K562 (cell line): ENCODE measurements at places on chromosomes 3 and 15.
A peak's percentile ranks its signal among the peaks of the same experiment; 100 is the strongest.

DNA sequence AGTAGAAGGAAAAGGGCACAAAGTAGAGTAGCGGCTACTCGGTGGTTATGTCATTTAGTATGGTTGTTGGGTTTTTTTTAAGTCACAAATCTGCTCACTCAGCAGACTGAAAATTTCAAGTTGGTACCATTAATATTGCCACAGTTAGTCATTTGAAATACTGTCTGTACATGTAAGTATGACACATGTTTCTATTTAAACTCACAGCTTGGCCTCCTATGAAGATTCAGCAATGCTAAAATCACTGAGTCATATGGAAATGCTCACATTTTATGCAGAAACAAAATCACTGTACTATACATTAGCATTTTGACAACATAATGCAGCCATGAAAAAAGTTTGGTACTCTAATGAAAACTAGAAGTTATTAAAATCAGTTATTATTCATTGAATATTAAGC lies 571.9 kb downstream of the TAFA4 start:
- no peak for DNase-seq

- DNase-seq = no peak
These were observed 22.3 kb downstream of the TIMP4 start for GRCh38 chr3:12136371-12136770.

GRCh38 chr15:34014556-34014955 lies 24.4 kb downstream of the AVEN start:
- DNase-seq = no peak

DNA sequence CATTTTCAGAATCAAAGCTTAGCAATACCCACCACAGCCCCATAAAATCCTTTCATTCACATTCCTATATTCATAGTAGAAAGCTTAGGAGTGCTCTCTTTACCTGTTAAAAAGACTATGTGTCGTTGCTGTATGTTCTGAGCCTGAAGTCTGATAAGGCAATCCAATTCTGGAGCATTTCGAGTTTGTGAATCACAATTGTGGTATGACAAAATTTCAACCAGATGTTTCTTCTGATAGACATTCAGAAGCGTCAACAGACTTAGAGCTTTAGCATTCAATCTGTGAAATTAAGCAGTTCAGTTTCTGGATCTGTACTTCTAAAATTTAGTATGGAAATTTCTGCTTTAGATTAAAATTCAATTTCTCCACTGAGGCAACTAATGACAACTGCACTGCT lies 58.3 kb downstream of the TASOR start:
- peak; percentile 13 for DNase-seq

DNA sequence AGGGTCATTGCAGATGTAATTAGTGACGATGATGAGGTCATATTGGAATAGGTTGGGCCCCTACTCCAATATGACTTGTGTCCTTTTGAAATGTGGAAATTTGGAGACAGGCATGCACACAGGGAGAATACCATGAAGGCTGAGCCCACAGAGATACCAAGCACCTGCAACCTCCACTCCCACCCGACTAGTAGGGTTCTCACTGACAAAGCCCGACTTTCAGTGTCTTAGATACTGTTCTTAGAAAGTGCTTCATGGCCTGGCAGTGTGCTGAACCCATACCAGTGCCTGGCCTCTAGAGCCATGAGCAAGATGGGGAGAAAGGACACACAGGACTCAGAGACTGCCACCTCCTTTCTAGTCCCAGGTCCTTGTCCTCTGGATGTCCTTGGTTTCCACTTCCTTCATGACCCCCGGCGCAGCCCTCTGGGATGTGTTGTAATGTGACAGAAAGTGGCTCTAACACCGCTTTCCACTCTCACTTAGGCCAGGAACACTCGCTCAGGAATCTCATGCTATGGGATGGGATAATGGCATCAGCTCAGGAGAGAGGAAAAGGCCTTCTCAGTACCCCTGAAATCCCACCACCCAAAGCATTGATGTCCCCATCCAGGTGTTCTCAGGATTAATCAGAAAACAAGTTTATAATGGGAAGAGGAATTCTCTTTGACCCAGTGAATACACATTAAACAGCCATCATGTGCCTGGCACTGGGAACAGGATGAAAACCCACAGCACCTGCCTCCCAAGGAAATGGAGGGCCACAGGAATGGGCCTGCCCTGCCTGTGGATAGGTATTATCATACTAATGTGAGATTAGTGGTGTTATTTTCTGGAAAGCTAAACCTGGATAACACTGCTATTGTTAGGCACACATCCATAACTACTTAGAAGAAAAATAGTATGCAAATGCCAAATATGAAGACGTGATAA lies 59.9 kb downstream of the RPL39L start:
- no peak for DNase-seq

GRCh38 chr3:27072810-27073651 lies 296.2 kb downstream of the NEK10 start:
- no peak for DNase-seq
